Urinary bladder (tissue), 4 donors: ENCODE measurements at places on chromosomes 5 and 9. TPM values are rescaled to one million over a fixed set of nuclear protein-coding genes. Genes with fewer than 3 reads are reported as not detected.

- DNase-seq, result no peak
These were observed 69.7 kb downstream of the FOCAD start for GRCh38 chr9:20753761-20754160.

DNA sequence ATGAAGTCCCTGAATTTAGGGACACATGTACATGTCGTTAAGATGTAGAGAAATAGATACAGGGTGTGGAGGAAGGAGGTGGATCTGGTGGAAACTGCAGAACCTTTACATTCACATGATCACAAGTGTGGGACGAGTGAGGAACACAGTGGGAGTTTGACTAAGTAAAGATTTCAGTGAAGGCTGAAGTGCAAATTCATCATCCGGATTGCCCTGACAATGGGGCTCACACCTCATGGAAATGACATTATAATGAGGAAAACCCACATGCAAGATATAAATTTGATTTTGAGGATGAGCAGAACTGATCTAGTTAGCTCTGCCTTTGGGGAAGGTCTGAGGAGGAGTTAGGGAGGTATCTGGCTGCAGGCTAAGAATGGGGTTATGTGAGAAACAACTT is 173.9 kb downstream of the FSTL4 start:
- no peak for DNase-seq

DNA sequence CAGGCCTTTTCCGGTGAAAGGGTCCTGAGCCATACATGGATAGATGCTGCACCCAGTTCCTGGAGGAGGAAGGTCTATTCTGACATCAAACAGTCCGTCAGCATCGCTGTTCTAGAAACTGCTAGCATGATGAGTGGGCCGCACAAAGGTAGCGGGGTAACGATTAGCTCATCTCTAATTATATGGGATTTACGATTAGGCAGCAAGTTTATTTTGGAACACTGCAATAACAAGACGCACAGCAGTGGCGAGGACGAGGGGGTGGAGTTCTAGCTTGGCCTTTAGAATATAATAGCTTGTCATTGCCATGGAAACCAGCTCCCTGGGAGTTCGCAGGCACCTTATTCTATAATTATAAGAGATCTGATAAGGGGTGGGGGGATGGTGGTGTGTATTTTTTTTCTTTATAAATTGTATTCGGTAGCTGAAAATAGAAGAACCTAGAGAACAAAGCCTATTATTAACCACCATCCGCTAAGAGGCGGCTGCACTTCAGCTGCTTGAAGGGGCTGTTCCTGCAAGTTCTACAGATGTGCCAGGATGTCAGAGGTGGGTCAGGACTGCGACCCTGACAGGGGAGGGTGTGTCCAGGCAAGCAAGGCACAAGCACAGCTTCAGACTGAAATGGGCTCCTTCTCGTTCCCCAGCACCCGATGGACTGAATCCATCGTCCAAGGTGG is 311.0 kb downstream of the AGTPBP1 start:
- peak; percentile 20 for DNase-seq

SLC25A48 gene
- polyA plus RNA-seq, result 0.04 TPM

DBH gene
- polyA plus RNA-seq, result 0.98 TPM

ANKHD1 gene
- 53.4 TPM for polyA plus RNA-seq

- no peak for DNase-seq
These were observed 107.9 kb upstream of the RAPGEF1 start for GRCh38 chr9:131847665-131848354.

DNA sequence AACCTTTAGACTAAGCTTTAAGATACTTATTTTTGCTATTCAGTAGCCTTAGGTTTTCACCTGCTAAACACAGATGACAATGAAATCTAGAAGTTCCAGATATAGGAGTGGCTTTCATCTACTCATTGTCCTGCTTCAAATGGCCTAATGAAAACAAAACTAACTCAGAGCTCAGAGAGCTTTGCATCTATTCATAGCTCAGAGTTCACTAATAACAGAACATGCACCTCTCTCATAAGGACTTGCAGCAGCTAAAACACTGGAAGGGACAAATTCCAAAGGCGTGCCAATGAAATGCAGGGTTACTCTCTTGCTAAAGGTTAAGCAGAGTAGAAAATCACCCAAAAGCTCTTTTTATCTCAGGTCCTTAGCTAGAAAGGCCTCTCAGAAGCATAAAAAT is 29.0 kb downstream of the SLC31A2 start:
- DNase-seq, result no peak

DNA sequence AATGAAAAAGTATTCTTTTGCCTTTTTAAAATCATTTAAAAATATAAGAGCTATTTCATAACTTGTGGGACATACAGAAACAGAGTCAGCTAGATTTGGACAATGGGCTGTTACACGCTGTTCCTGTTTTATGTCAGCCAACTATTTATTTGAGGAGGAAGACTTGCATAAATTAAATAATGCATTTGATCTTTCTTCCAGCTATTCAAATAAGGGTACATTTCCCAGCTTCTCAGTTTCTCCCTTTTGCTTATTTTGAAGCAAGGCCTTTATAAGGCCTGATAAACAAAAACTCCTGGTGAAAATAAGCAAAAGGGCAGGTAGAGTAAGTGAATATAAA is 6.5 kb downstream of the STOM start:
- DNase-seq, result no peak

- DNase-seq, result no peak
These were observed 1271.3 kb downstream of the EFNA5 start for GRCh38 chr5:106399391-106399790.

- DNase-seq, result no peak
These were observed 10.4 kb upstream of the ZNF354B start for GRCh38 chr5:178849316-178849715.

DNA sequence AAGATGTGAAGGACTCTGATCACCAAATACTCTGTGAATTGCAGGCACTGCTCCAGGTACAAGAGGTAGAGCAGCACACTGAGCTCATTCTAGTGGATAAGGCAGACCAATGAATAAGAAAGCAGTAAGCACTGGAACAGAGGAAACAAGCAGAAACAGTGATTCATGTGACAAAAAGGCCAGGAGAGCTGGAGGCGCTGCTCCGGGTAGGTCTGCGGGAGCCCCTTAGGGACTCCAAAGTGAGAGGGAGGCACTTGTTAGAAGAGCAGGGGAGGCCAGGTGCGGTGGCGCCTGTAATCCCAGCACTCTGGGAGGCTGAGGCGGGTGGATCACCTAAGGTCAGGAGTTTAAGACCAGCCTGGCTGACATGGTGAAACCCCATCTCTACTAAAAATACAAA is 231.6 kb upstream of the NFIL3 start:
- no peak for DNase-seq

COL15A1 gene
- polyA plus RNA-seq, result 42.0 TPM

SEMA4D gene
- 9.1 TPM for polyA plus RNA-seq

FAM221B gene
- polyA plus RNA-seq, result not detected

- no peak for DNase-seq
These were observed 141.7 kb upstream of the PRLR start for GRCh38 chr5:35371951-35372426.

GRCh38 chr9:129351642-129352145 is 173.6 kb upstream of the IER5L start:
- no peak for DNase-seq

GRCh38 chr9:125755340-125755739 is 8.2 kb downstream of the PBX3 start:
- DNase-seq, result no peak

GRCh38 chr5:56352808-56353590 is 119.9 kb upstream of the ANKRD55 start:
- no peak for DNase-seq

UNC5A gene
- polyA plus RNA-seq, result 0.19 TPM

GRCh38 chr5:142783601-142784341 is 13.6 kb downstream of the ARHGAP26 start:
- DNase-seq, result no peak

GIN1 gene
- polyA plus RNA-seq, result 6.4 TPM

DNA sequence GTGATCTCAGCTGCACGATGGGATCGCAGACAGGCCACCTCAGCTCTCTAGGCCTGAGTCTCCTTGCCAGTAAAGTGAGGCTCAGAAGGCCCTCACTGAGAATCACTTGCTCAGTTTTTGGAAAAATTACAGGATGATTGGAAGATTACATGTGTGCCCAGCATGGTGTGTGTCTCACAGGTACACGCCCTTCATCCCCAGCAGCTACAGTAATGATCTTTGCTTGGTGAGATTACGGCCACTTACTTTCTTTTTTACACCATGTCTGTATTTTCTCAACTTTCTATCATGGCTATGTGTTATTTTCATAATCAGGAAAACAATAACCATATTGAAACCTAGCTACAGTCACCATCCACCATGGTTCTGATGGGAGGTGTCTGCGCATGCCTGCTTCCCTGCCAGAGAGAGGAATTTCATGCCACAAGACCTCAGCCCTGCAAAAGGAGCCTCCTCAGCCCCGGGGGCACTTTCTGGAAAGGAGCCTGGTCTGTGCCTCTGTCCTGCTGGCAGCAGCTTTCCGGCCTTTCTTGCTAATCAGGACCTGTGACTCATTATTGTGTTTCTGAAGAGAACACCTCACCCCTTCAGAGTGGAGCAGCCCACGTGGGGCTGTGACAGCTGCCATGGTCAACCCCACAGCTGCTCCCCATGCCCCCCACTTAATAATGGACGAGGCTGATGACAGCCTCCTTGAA is 64.2 kb upstream of the OLFM1 start:
- DNase-seq, result no peak

DNA sequence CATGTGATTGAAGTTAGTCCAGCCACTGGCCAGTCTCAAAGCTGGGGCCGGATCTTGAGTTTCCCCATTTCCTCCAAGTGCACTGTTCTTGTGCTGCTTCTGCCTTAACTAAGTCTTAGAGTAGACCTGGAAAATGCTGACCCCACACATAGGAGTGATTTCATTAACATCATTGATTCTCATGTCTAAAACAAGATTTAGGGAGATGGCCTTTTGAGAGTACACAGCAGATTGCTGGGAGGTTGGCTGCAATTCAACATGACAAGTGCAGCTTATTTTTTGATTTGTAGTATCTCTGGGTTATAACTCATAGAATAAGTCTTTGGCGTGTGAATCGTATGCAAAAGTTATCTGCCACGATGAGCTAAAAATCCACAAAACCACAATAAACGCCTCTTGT is 131.0 kb downstream of the CMYA5 start:
- DNase-seq, result no peak
